ENCODE measurements at places on chromosomes 7 and 10. TPM values are rescaled to one million over a fixed set of nuclear protein-coding genes. Genes with fewer than 3 reads are reported as not detected.

- DNase-seq: no peak
Measured at GRCh38 chr10:54139819-54140428, 661.1 kb downstream of the PCDH15 start.

GRCh38 chr7:50330696-50331095 lies 26.2 kb downstream of the IKZF1 start:
- DNase-seq: no peak

DNA sequence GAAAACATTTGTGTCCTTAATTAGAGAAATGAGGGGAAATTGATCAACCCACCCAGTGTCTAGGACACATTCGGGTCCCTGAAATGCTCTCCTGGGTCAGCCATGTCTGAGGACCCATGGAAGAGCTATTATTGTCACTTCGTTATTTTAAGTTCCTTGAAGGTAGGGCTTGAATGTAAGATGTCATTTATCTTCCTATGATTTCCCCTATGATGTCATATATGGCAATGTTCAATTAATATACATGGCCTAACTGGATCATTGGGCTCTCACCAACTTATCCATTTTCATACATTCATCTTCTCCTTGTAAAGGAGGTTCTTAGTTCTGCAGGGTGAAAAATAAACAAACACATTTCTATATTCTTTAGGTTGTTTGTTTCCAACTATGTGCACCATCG lies 113.0 kb upstream of the FAM171A1 start:
- no peak for DNase-seq

DNA sequence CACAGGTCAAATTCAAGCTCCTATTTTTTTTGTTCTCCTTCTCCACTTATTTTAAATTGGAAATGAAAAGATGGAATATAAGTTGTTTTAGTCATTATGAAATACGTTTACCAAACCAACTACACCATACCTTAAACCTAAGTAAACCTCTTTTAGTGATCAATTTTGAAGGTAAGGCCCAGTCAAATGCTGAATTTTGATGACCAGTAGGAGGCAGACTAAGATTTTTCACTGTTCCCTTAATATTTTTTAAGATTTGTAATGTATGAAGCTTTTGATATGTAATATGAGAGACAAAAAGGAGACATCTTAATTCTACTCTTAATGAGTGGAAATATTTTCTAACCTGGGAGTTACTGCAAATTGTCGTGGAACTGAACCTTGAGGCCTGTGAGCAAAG lies 311.6 kb downstream of the EXOC4 start:
- no peak for DNase-seq

DNA sequence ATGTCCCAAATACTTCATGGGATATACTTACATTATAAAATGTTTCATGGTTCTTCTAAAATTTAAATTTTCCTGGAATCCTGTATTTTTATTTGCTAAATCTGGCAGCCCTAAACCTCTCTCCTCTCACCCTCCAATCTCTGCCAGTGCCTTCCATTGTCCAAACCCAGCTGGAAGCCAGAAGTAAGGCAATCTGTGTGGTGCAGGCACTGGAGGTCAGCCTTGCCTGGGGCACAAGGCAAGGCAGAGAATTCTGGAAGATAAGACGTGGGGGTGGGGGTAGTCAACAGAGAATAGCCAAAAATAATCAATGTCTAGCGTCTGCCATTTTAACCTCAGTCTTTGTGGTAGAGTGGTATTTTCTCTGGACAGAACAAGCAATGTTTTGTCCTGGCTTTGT lies 381.7 kb downstream of the GPAM start:
- DNase-seq: no peak

DNA sequence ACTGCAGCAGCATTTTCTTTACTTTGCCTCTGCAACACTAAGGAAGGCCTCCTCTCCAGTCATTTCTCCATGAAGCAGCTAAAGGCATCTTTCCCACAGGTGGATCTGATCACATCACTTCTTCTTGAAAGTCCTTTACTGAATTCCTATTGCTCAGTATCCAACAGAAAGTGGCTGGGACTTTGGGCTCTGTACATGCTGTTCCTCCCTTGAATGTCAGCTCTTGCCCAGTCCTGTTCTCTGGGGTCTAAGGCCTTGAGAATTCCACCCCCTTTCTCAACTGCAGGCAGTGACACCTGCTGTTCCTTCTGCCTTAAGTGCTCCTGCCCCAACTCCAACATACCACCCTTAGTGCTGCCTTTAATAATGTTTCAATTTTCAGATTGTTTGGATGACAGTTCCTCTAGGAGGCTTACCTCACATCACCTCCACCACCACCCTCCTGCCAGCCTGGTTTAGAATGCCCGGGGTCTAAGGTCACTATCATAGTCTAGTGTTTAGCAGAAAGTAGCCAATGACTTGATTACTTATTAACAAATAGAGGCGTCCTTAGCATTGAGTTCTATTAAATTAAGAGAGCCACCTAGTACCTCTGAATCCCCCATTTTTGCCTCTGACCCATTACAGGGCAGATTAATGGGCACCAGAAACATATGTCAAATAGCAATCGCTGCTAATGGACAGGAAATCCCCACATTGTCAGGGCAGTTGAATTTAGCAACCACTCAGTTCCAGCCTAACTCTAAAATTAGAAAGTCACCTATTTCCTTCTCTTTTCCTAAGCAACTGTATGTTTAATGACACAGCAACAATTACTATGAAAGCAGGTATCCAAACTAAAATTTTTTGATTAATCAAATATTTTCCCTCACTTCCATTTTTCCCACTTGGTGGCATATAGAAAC lies 11.4 kb downstream of the INHBA start:
- DNase-seq: no peak

DNA sequence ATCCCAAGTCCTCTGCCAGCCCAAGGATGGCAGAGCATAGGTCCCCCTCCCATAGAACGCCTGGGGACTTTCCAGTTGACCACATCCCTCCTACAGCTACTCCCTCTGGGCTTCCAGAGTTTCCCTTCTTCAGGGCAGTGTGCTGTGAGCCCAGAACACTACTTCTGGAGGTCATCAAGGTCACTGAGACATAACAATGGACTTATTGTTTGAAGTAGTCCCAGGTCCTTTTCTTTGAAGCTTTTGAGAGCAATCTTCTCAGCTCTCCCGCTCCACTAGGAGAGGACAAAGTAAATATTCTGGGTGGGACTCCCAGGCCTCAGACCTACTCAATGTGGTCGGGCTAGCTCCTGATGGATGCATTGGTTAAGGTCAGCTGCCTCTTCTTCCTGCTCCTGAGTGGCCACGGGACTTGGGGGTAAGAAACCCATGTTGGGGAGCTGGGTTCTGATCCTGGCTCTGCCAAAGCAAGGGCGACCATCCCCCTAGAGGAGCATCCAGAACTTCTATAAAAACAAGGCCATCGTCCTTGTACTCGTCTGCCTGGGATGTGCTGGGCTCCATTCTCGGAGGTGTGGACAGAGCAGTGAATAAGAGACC lies 83.5 kb upstream of the DDC start:
- DNase-seq: no peak

DNA sequence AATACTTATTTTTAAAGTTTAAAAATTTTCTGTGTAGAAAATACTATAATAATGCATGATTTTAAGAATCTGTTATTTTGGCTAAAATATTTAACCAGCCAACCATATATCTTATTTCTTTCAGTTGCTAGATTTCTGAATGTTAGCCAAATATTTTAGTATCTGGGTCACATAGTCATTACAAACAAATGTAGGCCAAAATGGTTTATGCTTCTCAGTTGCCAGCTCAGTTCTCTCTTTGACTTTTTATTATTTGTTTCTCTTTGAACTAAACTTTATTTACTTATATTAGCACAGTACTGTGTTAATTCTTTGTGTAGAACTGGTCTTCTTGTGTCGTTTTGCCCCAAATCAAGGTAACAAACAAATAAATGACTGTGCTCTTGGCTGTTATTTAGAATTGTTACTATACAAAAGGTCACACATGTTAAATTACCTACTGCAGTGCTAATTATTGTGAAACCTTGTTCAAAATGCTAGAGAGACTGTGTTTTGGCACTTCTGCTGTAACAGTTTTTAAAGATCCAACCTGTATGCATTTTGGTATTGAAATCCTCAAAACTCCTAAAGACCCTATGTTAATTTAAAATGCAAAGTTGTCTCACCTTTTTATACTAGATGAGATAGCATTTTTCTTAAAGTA lies 39.8 kb downstream of the ZEB1 start:
- no peak for DNase-seq

- DNase-seq: no peak
Measured at GRCh38 chr10:51235865-51236264, 161.6 kb downstream of the PRKG1 start.

GRCh38 chr7:103632972-103633371 lies 187.0 kb upstream of the SLC26A5 start:
- DNase-seq: no peak

GRCh38 chr10:30747633-30748032 lies 118.1 kb upstream of the LYZL2 start:
- no peak for DNase-seq

DNA sequence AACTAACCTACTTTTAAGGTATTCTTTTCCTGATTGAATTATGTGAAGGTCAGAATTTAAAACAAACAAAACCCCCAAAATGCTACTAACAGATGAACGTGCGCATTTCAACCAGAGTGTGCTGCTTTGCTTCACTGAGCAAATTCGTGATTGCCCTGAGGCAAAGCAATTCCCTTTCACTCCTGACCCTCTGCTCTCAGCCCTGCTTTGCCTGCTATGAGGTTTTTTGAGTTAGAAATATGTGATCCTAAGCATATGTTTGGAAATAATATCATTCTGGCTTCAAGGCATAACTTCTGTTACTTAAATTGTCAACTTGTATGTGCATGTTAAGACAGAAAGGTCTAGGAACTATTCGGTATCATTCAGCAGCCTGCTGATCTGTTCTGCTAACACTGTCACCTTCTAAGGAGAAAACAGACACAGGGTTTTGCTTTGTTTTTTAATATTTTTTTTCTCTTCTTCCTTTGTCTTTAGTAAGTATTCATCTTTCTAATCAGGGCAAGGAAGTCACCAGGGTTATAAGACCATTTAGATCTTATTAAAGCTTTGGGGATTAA lies 124.2 kb downstream of the GNAT3 start:
- DNase-seq: no peak

DNA sequence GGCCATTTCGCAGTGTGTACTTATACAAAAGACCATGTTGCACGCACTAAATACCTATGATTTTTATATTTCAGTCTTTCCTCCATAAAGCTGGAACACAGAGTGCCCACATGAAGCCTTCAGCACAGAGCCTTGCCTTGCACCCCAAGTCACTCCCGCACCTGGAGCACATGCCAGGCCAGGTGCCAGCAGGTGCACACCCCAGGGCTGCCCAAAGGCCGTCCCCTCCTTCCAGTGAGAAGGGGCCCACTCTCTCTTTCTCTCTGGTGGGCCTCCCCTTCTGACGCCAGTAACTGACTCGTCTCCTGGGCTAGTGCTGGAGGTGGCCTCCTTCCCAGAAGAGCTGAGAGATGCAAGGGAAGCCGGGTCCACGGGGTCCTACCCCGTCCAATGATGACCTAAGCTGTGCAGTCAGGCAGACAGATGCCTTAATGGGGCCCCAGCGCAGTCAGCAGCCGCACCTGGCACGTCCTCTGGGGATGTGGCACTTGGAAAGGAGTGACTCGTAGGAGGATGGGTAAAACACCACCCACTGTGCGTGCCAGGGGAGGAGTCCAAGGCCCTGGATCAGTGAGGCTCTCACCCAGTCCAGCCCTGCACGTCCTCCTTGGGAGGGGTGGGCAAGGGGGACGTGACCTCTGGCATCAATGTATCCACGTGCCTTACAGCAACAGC lies 17.7 kb upstream of the SHH start:
- no peak for DNase-seq

DNA sequence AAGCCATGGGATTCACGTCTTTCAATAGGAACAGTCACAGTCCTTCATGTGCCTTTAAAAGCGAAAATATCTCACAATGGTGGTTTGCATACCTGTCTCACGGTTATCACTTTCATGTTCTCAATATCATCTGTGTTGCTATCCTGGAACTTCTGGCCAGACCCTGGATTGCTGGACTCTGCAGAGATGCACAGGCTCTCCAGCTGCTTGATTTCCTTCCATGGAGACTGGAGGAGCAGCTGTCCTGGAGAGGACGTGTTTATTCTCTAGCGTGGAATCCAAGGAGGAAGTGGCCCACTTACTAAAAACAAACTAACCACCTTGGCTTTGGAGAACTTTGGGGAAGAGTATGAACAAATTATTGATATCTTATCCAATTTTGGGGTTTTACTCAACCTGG lies 16.5 kb downstream of the BTBD16 start:
- no peak for DNase-seq

GRCh38 chr7:37068902-37069301 lies 344.6 kb upstream of the AOAH start:
- DNase-seq: no peak

DNA sequence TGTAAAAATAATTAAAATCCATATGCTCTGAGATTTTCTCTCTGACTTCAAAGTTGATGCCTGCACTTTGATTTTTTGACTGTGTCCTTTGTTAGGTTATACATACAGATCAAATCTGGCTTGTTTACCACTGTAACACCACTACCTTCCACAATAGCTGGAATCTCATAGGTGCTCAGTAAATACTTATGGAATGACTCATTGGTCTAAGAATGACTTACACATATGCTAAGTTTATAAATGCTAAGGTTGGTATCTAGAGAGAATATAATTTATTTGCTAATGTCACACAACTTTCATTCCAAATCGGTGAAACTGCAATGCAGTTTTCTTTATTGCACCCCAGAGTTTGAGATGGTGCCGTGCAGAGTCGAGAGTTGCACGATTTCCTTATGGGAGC lies 578.5 kb downstream of the SH2D4B start:
- DNase-seq: no peak

GRCh38 chr7:102439963-102440795 lies 6.8 kb downstream of the ORAI2 start:
- no peak for DNase-seq

- no peak for DNase-seq
Measured at GRCh38 chr10:128032466-128032865, 93.8 kb downstream of the MKI67 start.

GRCh38 chr10:36676321-36676720 lies 449.1 kb upstream of the ANKRD30A start:
- no peak for DNase-seq

DNA sequence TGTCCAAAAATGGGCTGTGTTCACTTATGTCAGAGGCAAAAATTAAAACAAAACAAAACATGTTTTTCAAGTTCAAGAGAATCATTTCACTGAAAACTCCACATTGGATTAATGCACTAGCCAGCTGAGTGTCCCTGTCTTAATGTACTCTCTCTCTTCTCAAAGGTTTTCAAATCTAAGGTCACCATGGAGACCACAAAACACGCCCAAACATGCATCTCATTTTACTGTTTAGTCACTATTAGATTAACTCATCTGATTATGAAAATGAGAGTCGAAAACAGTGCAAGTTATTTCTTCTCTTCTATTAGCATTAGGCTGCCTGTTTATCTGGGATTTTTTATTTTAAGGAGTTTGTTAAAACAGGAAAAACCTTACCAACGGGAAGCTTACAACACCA lies 70.8 kb upstream of the ASAH2 start:
- DNase-seq: no peak

GRCh38 chr7:65910237-65910636 lies 37.4 kb downstream of the VKORC1L1 start:
- DNase-seq: no peak

GRCh38 chr10:33125522-33126517 lies 167.8 kb upstream of the ITGB1 start:
- no peak for DNase-seq

Gene ADGRA1
- total RNA-seq: not detected

Gene IL6
- total RNA-seq: 10.8 TPM

Gene APBB1IP
- not detected for total RNA-seq

Gene TIMM23B
- total RNA-seq: 21.8 TPM

Gene TRPV5
- total RNA-seq: not detected

Gene BICC1
- total RNA-seq: 2.5 TPM

Gene CYP2W1
- not detected for total RNA-seq

Gene HMX3
- not detected for total RNA-seq

Measured in transverse colon (tissue), 4 donors.